HuH-7 (cell line): ENCODE measurements at places on chromosomes 11 and 22.

DNA sequence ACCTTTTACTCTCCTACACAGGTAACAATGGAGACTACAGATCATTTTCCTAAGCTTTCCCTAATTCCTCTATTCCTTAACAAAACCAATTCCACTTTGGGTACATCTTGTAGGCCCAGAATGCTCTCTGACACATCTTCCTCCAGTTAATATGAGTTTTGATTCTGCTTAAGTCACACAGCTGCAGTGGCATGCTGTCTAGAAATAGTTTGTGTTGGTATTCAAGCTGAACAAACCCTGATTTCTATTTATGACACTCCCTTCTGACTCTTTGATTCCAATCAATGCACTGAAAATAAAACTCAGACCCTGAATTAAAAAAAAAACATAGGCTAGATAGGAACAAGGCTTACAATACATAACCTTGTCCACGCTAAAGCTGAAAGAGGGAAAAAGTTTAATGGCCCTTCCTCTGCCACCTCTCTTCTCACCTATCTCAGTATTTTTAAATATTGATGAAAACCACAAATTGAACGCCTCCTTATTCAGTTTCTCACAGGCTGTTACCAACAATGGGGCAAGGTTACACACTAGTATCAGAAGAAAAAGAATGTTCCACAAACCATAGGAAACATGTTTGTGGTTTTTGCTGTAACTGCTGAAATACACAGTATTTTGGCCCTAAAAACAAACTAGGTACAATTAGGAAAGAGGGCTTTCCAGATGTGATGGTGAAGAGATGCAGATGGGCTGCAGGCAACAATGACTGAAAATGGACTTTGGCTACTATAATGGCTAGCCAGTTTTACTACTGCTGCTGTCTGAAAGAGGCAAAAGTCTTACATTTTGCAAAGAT is 35.7 kb upstream of the GAB2 start:
- no peak for DNase-seq

DNA sequence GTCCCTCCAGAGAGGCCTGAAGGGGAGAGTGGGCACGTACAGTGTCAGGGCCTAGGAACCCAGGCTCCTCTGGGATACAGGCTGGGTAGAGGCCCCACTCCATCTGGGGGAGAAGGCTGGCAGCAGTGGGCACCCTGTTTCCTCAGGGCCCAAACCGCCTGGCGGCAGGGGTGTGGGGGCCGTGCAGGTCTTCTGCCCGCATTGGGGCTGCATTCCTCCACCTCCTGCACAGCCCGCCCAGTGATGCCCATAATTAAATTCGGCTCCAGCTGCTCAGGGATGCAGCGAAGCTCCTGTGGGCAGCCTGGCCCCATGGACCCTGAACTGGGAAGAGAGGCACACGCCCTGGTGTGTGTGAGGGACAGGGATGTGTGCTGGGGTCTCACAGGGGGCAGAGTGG is 35.4 kb downstream of the KCNQ1OT1 start:
- DNase-seq = no peak

- no peak for DNase-seq
Observed at GRCh38 chr11:126341760-126342161, 13.7 kb upstream of the ST3GAL4 start.

- no peak for DNase-seq
Observed at GRCh38 chr11:7450836-7451235, 34.5 kb upstream of the OLFML1 start.

GRCh38 chr22:19688301-19689290 is 25.7 kb upstream of the SEPTIN5 start:
- DNase-seq = no peak

DNA sequence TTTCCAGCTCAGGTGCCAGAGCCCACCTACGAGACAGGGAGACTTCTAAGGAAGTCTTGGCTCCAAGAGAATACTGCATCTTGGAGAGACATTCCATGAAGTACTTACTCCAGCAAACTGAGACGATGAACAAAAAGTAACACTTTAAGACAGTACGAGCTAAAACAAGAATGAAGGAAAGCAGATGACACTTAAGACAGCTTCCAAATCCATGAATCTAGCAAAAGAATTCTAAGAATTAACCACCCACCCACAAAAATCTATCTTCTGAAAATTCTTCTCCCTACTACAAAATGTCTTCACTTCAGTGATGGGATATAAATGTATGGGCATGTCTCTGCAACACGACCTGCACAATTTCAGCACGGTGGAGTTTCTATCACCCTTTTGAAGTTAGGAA is 132.9 kb downstream of the C11orf58 start:
- DNase-seq = no peak

- DNase-seq = no peak
Observed at GRCh38 chr11:86070142-86071056, 1.5 kb upstream of the PICALM start.

GRCh38 chr11:67376873-67377808 is 3.7 kb upstream of the CLCF1 start:
- DNase-seq = no peak

GRCh38 chr22:41975299-41976069 is 6.2 kb downstream of the SEPTIN3 start:
- no peak for DNase-seq

DNA sequence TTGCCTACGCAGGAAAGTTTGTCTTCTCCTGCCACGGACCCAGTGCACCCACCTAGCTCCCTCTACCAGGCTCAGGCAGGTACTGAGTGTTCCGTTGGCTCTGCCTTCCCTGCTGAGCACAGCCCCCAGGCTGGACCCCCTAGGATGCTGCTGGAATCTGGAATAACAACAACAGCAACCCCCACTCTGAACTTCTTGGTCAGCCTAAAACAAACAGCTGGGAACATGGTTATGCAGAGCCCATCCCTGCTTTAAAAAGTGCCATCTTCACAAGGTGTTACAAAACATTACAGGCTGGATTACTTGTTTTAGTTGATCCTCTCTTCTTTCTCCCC is 1.8 kb downstream of the OPCML start:
- no peak for DNase-seq

DNA sequence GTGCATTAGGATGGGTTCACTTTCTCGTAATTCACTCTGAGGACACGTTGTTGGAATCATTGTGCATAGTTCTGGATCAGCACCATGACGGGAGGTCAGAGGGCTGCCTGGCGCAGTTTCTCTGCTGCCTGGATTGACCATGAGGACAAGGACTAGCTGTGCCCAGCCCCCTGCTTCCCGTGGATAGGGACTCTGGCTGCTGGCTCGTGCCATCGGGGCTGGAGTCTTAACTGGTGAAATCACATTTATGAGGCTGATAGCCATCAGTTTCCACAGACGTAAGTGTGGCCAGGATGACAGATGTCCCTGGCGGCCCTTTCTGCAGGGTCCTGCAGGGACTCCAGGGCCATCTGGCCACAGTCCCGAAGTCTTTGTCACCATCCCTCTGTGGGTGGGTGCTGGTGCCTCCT is 24.1 kb upstream of the GRAMD4 start:
- DNase-seq = no peak

- no peak for DNase-seq
Observed at GRCh38 chr11:74412733-74413359, 14.6 kb upstream of the PGM2L1 start.

DNA sequence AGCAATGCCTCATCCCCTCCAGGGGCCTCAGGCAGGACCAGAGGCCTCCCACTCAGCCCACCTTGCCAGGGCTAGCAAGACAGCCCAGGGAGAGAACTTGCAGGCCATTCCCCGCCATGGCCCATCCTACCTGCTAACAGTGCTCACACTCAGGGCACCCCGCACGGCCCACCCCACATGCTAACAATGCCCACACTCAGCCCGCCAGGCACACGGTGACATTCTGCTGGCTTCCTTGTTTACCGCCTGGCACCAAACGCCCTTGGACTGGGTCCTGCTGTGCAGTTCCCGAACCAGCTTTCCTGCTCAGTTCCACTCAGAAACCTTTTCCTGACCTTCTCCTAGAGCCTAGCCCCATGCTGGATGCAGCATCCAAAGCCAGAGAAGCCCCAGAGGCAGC is 33.5 kb upstream of the FADD start:
- DNase-seq = no peak

DNA sequence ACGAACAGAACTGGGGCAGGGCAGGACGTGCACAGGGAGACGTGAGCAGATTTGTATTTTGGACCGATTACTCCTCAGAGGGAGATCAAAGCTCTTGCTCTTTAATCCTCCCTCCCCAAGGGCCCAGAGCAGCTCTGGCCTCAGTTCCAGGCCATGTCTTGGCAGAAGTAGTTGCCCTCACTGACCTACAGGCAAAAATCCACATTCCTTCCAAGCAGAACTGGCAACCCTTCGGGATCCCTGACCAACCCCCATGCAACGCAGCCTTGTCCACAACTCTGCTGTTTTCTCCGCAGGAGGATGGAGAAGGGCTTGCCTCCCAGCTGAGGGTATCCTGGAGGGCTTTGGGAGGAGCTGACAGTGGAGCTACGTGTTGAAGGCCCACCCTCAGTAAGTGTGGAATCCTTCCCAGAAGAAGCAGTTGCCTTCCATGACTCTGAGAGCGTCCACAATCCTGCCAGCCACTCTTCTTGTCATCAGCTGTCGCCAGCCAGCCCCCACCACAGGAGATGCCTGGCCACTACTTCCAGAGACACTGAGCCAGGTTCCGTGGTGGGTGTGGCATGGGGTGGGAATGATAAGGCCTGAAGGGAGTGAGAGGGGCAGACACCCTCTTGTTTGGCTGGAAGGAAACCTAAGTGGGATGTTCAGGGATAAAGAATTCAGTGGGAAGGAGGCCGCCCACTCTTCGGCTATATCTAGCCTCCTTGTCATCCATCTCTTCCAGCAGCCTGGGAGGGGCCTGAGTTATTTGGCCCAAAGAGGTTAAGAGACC is 68.1 kb downstream of the PDE2A start:
- DNase-seq = no peak

- no peak for DNase-seq
Observed at GRCh38 chr11:2684581-2684980, 15.2 kb downstream of the KCNQ1OT1 start.

- peak; percentile 66 for DNase-seq
Observed at GRCh38 chr11:119155733-119156492, 7.1 kb downstream of the ABCG4 start.

GRCh38 chr11:72237112-72237931 is 6.7 kb downstream of the PHOX2A start:
- no peak for DNase-seq

GRCh38 chr11:109856928-109857327 is 236.3 kb upstream of the ZC3H12C start:
- no peak for DNase-seq

DNA sequence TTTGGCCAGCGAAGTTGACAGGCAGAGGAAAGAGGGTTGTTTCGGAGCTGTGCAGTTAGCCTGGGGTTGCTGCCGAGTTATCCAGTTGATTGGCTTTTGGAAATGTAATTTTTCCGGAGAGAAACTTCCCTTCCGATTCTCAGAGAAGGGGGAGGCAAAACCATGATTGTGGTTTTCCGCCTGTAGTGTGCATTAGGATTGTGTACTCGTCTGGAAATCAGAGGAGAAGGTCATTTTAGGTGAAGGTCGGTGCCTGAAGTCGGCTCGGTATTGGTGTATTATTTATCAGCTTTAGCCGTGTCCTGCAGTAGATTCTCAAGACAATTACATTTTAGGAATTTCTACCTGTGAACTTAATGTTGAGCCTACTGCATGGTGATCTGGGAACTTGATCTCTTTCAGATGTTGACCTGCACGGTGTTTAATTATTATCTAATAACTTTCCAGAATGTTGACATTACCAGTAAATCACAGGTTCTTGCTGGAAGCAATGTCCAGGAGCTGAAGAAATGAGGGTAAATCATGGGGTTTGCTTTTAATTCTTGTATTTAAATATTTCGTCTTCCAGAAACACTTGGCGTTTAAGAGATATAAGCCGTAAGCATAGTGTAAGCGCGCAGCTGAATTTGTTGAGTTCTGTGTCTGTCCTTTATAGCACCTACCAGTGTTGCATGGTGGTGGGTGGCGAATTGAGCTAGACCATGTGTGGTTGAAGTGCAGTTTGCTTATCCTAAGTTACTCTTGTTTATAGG is 1.3 kb downstream of the ARHGEF12 start:
- no peak for DNase-seq

DNA sequence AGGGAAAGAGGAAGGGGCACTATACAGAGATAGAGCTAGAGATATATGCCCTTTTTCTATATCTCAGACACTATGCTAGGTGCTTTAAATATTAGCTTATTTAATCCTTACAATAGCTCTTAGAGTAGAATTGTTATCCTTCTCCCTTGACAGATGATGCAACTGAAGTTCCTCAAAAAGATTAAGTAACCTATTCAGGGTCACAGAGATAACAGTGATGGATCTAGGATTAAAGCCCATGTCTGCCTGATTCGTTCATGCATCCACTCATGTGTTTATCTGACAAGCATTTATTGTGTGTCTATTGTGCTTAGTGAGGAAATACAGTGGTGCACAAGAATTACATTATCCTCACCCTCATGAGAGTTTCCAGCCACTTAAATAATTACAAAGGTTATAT is 8.7 kb downstream of the CCDC83 start:
- no peak for DNase-seq

DNA sequence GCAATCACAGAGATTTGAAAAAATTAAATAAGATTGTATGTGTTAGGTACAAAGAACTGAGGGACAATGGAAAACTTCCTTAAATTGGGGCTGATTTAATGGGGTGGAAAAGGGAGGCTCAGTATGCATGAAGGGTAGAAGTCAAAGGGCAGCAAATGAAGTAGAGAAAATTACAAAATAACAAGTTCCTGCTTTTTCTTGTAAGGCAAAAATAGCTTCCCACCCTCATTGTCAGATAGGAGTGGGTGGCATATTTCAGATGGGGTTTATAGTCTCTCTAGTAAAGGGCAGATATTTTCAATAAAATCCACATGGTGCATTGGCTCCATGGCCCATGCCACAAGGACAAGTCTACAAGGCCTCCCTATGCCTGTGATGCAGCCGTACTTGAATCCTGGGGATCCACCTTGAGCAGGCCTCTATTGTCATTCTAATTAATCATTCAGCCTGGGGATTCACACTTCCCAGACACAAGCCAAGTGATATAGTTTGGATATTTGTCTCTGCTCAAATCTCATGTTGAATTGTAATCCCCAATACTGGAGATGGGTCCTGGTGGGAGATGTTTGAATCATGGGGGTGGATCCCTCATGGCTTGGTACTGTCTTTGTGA is 36.7 kb upstream of the SESN3 start:
- DNase-seq = no peak

DNA sequence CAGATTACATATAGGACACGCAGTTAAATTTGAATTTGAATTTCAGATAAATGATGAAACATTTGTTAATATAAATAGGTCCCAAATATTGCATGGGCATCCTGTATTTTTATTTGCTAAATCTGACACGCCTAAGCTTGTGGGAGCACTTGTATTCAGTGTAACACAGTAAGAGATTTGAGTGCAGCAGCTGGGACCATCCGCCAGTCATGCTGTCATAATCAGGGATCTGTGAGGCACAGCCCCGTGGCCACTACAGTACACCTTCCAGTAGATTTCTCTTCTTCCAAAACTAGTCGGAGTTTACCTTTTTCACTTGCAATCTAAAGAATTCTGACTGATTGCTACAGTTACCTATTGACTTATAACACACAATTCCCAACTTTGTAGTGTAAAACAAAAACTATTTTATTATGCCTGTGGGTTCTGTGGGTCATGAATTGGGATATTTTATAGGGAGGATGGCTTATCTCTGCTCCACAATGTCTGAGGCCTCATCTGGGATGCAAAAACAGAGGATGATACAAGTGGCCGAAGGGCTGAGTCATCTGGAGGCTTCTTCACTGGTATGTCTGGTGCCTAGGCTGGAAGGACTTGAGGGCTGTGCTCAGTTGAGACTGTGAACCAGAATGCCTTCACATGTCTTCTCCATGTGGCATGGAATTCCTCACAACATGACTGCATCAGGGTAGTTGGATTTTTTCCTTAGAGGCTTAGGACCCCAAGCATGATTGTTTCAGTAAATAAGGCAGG is 74.1 kb downstream of the PRSS23 start:
- no peak for DNase-seq
